ENCODE measurements at places on chromosomes 3 and 15. TPM values are rescaled to one million over a fixed set of nuclear protein-coding genes. Genes with fewer than 3 reads are reported as not detected.

Gene IMPG2
- total RNA-seq = under 0.01 TPM

Gene TRIM42
- not detected for total RNA-seq

Gene CFAP100
- total RNA-seq = not detected

Gene HCLS1
- total RNA-seq = 1.2 TPM

Gene WDR72
- under 0.01 TPM for total RNA-seq

Gene TATDN2
- 11.6 TPM for total RNA-seq

Gene TNK2
- 10.9 TPM for total RNA-seq

Gene KBTBD12
- not detected for total RNA-seq

Gene GOLGA8T
- not detected for total RNA-seq

Gene NUP210
- total RNA-seq = not detected
